NCI-H187 (cell line): ENCODE measurements at places on chromosomes 2 and 18.

DNA sequence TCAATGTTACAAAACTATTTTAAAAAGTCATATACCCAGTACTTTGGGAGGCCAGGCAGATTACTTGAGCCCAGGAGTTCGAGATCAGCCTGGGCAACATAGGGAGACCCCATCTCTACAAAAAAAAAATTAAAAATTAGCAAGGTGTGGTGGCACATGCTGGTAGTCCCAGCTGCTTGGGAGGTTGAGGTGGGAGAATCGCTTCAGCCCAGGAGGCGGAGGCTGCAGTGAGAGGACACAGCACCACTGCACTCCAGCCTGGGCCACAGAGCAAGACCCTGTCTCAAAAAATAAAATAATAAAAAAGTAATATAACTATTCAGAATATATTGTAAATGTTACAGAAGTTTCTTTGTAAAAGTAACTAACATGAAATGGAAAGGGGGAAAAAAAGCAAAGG, 1.9 kb downstream of the PASK start:
- DNase-seq, result no peak

- no peak for DNase-seq
Observed at GRCh38 chr2:40455661-40456060, 3.8 kb upstream of the SLC8A1 start.

GRCh38 chr2:38700881-38701458, 35.1 kb downstream of the GALM start:
- DNase-seq, result no peak

DNA sequence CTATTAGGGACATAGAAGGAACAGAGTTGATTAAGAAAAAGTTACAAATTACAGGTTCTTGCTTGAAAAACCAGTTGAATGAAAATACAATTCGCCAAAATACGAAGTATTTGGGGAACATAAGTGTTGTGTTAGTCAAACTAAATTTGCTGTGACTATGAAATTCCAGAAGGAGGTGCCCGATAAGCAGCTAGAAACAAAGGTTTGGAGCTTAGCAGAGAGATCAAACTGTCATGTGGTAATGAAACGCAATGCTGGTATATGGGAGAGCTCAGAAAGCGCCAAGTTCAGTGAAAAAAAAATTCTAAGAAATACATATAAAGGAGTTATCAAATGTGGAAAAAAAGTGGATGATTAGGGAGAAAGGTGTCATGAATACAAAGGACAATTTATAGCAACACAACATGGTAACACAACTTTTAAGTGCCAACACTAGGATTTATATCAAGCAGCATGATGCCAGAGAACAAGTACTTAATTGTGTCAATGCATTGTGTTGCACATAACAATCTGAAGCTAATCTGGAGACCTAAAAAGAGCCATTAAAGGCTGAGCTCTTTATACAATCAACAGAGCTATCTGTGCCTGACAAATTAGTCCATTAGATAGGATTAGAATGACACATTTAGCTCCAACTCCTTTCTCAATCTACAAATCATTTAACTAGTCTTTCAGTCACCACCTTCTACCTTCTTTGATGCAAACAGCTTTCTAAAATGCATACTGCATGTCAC, 31.2 kb downstream of the SMAD2 start:
- DNase-seq, result no peak

- DNase-seq, result no peak
Observed at GRCh38 chr2:43531251-43531650, 64.6 kb downstream of the THADA start.

DNA sequence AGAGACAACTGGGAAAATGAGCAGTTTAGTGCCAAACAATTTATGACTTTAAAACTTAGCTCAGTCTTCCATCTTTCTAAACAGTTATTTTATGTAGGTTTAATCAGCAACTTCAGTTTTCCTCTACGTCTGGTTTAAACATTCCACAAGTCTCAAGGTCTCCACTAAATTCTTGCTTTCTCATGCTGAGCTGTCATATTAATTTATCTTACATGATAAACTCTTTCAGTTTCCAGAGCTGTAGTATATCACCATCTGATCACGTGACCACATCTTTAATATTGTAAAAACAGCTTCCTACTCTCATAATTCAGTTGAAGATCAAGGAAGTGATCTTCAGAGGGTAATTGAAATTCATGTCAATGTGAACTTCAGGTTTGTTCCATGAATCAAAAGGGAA, 158.6 kb downstream of the ZNF804A start:
- DNase-seq, result no peak

GRCh38 chr2:218827701-218828476, 3.7 kb downstream of the PRKAG3 start:
- DNase-seq, result no peak
